Calu3 (cell line): ENCODE measurements at places on chromosomes 1 and 21. TPM values are rescaled to one million over a fixed set of nuclear protein-coding genes. Genes with fewer than 3 reads are reported as not detected.

The PADI3 gene
- total RNA-seq, result 0.21 and 0.22 TPM in 2 replicates

GRCh38 chr1:47677241-47677940 lies 239.5 kb downstream of the FOXD2 start:
- H3K27me3 ChIP-seq, result peaks cover 22% of the 10 kb centered on the region
- no peak overlapping the region for H3K4me3 ChIP-seq
- no peak overlapping the region for H3K27ac ChIP-seq

DNA sequence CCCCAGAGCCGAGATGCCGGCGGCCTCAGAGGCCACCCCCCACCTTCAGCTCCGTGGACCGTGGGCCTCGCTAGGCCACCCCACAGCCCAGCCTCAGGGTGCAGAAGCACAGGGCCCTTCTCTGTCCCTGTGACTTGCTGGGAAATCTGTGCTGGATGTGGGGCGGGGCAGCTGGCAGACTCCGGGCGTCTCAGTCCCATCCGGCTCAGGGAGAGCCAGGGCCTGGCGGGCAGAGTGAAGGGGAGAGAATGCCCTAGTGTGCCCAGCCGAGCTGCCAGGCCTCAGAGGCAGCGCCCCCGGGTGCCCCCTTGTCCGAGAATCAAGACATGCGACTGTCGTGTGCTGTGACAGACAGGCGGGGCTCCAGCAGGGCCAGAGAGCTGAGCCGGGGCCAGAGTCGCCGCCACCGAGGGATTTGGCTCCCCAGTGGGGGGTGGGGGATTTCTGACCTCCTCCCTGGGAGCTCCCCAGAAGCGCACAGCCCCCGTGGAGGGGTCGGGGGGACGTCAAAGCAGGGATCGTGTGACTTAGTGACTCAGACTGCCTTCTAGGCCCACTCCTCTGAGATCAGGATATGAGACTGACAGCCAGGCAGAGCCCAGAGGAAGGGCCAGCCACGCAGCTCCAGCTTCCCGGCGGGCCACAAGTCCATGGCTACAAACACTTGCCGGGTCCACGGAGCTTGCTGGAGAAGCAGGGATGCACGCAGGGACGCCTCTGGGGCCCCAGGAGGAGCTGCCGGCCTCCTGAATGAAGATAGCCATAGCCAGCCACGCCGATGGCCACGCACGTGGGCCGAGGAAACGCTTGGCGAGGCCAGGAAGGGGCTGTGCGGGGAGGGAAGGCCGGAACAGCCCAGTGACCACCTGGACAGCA lies 11.9 kb downstream of the COL6A1 start:
- H3K27ac ChIP-seq, result no peak overlapping the region
- DNase-seq, result no peak
- H3K4me1 ChIP-seq, result no peaks in the 10 kb centered on the region

- H3K27me3 ChIP-seq, result no peaks in the 10 kb centered on the region
- no peak for DNase-seq
- peaks cover 27% of the 10 kb centered on the region for H3K4me1 ChIP-seq
- no peak overlapping the region for H3K27ac ChIP-seq
Measured at GRCh38 chr1:56229186-56229585, 350.2 kb downstream of the PLPP3 start.

DNA sequence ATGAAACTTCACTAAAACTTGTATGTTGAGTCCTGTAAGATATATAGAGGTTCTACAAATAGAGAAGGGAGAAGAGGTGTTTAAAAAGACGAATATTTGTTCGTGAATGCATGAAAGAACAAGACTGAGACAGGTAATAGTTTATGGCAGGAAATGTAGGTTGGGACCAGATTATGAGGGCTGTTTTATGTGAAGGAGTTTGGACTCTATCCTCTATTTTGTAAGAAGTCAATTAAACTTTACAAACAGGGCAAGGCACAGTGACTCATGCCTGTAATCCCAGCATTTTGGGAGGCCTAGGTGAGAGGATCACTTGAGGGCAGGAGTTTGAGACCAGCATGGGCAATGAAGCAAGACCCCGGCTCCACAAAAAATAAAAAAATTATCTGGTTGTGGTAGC lies 5.7 kb downstream of the SLC35A3 start:
- peaks cover 16% of the 10 kb centered on the region for H3K36me3 ChIP-seq
- H3K4me1 ChIP-seq, result no peaks in the 10 kb centered on the region
- H3K4me3 ChIP-seq, result no peak overlapping the region
